ENCODE measurements at places on chromosomes 4 and X.

GRCh38 chr4:8701126-8702019, 108.8 kb downstream of the CPZ start:
- no peak overlapping the region for H3K27ac ChIP-seq
- no peak overlapping the region for H3K4me3 ChIP-seq
- no peaks in the 10 kb centered on the region for H3K36me3 ChIP-seq
- no peaks in the 10 kb centered on the region for H3K4me1 ChIP-seq
- no peak for ATAC-seq

DNA sequence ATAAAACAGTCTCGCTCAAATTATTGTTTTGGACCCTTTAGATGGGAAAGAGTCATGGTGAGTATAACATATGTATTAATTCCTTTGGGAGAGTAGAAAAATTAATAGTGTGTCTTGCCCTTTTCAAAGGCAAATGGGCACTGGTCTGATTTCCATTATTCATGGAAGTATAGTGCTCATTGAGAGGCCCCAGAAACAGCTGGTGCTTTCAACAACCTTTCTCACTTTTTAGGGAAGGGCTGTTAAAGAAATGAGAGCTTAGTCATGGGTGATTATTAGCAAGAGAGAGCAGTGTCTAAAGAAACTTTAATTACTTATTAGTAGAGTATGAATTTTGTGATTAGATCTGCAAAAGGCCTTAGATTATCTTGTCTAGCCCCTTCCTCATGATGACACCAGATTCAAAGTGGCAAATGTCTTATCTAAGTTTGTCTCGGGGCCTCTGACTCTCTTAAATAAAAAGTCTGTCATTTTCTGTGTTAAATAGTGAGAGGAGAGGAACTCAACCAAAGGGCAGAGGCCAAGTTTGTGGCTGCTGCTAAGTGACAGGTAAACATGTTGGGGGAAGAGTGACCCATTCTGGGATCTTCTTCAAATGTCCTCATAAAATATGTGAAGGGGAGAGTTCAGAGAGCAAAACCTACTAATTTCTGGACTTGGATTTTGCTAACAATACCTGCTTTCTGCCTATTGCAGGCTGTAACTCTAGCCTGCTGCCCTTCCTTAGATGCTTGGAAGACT, 110.6 kb downstream of the REPS2 start:
- ATAC-seq, result no peak
- H3K36me3 ChIP-seq, result no peaks in the 10 kb centered on the region
- H3K27me3 ChIP-seq, result no peaks in the 10 kb centered on the region
- no peaks in the 10 kb centered on the region for H3K4me1 ChIP-seq
- no peak overlapping the region for H3K4me3 ChIP-seq

- H3K4me3 ChIP-seq, result no peak overlapping the region
- ATAC-seq, result peak; percentile 42
- peaks cover 9% of the 10 kb centered on the region for H3K27me3 ChIP-seq
- H3K4me1 ChIP-seq, result no peaks in the 10 kb centered on the region
- no peaks in the 10 kb centered on the region for H3K36me3 ChIP-seq
Observed at GRCh38 chr4:165537028-165537648, 158.3 kb downstream of the CPE start.

- peaks cover 73% of the 10 kb centered on the region for H3K4me1 ChIP-seq
- peak overlapping the region; percentile 97 for H3K27ac ChIP-seq
Observed at GRCh38 chrX:129773649-129774458, 5.9 kb upstream of the SASH3 start.

DNA sequence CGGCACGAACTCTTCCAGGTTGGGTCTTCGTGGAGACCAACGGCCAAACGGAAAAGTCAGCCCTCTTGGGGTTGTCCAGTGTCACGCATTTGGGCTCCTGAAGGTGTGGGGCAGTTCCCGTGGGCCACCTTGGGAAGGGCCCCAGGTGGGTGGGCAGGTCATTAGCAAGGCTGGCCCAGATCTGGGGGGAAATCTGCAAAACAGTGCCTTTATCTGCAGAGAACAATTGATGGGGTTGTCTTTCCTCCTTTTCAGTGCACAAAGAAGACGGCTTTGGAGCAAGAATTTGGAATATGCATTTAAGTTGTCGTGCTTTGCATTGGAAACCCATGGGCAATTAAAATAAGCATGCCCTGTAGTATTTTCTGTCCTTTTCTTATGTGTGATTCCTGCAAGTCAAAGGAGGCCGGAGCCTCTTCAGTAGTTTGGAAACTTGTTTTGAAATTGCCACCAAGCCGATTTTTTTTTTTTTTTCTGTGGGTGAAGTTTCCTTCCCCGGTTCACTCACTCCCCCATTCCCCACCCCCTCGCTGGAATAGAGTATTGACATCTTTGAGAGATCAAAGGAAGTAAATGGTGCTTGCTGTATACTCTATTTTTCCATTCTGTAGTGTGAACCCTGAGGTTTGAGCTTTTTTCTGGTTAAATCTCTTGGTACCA, 9.8 kb downstream of the ZIC3 start:
- H3K27ac ChIP-seq, result no peak overlapping the region
- H3K4me3 ChIP-seq, result no peak overlapping the region
- no peaks in the 10 kb centered on the region for H3K36me3 ChIP-seq
- H3K27me3 ChIP-seq, result peaks cover 16% of the 10 kb centered on the region
- ATAC-seq, result no peak
- no peaks in the 10 kb centered on the region for H3K4me1 ChIP-seq

- H3K27ac ChIP-seq, result no peak overlapping the region
- no peaks in the 10 kb centered on the region for H3K4me1 ChIP-seq
- H3K27me3 ChIP-seq, result no peaks in the 10 kb centered on the region
Observed at GRCh38 chrX:131778269-131779218, 234.7 kb downstream of the OR13H1 start.

DNA sequence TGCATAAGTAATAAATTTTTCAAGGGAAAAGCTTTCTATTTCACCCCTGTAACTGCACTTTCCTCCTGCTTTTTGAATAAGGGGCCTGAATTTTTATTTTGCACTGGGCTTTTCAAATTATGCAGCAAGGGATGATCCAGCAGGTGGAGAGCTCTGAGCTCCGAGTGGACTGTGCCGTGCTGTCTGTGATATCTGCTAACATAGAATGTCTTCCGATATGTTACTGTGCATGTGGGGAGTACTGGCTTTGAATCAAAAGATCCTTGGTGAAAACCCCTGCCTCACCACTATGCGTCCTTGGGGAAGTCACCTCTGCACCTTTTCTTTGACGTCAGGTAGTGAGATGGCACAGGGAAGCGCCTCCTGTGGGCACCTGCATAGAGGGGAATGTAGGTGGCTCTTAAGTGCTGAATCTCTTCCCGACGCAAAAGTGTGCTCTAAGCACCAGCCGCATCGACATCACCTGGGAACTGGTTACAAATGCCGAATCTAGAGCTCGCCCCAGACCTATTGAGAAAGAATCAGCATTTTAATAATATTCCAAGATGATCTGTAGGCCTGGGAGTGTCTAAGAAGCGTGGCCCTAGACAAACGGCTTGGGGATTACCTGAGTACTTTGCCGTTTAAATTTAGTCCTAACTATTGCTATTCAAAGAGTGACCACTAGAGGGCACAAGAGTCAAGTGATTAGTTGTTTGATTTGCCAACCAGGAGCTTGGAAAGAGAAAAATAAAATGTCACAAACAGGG, 19.2 kb upstream of the WFS1 start:
- peaks cover 34% of the 10 kb centered on the region for H3K27me3 ChIP-seq
- no peaks in the 10 kb centered on the region for H3K4me1 ChIP-seq
- no peak overlapping the region for H3K4me3 ChIP-seq
- ATAC-seq, result no peak

DNA sequence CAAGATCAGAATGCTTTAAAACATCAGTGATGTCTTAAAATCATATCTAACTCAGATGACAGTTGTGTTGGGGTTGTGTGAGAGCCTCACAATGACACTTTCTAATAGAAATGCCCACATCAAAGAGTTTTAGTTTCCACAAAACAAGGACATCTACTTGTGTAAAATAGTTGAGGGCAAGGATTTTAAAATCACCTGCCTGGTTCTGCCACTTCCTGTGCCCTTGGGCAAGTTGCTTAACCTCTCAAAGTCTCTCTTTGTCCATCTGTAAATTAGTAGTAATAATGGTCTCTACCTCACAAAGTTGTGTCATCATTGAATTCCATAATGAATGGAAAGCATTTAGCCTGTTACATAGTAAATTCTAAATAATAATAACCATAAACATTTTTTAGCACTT, 41.9 kb upstream of the RELL1 start:
- no peak for ATAC-seq
- H3K4me3 ChIP-seq, result no peak overlapping the region
- H3K36me3 ChIP-seq, result no peaks in the 10 kb centered on the region

- H3K27ac ChIP-seq, result no peak overlapping the region
- no peak for ATAC-seq
- no peaks in the 10 kb centered on the region for H3K36me3 ChIP-seq
- H3K4me3 ChIP-seq, result peak overlapping the region; percentile 35
- peaks cover 92% of the 10 kb centered on the region for H3K27me3 ChIP-seq
Observed at GRCh38 chr4:174213731-174214100, 69.8 kb downstream of the FBXO8 start.

DNA sequence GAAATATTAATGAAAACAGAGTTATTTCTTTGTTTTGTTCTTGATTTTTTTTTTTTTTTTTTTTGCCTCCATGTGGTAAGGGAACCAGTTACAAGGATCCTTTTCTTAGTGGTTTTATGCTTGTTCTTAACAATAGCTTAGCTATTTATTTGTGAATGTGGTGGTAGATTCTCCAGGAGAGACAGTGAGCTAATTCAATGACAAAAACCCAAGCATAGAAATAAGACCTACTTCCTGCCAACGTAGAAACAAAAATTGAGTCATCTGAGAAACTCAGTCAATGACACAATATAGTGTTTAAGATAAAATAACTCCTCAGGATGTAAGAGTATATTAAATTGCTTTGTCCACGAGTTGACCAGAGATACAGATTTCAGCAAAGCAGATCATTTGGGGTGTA, 863.8 kb upstream of the PABPC4L start:
- no peak for ATAC-seq
- H3K36me3 ChIP-seq, result no peaks in the 10 kb centered on the region
- H3K27ac ChIP-seq, result no peak overlapping the region
- H3K27me3 ChIP-seq, result no peaks in the 10 kb centered on the region

GRCh38 chr4:24611575-24611974, 27.2 kb upstream of the DHX15 start:
- H3K27ac ChIP-seq, result no peak overlapping the region
- no peak for ATAC-seq
- H3K36me3 ChIP-seq, result no peaks in the 10 kb centered on the region

- no peaks in the 10 kb centered on the region for H3K36me3 ChIP-seq
- H3K4me1 ChIP-seq, result no peaks in the 10 kb centered on the region
- H3K27ac ChIP-seq, result no peak overlapping the region
- H3K27me3 ChIP-seq, result no peaks in the 10 kb centered on the region
- H3K4me3 ChIP-seq, result no peak overlapping the region
Observed at GRCh38 chr4:170854097-170854496, 764.3 kb upstream of the AADAT start.

- peaks cover 11% of the 10 kb centered on the region for H3K4me1 ChIP-seq
- H3K27ac ChIP-seq, result no peak overlapping the region
- H3K4me3 ChIP-seq, result no peak overlapping the region
- no peak for ATAC-seq
- peaks cover 11% of the 10 kb centered on the region for H3K27me3 ChIP-seq
Observed at GRCh38 chr4:71334465-71334882, 4.3 kb upstream of the SLC4A4 start.

DNA sequence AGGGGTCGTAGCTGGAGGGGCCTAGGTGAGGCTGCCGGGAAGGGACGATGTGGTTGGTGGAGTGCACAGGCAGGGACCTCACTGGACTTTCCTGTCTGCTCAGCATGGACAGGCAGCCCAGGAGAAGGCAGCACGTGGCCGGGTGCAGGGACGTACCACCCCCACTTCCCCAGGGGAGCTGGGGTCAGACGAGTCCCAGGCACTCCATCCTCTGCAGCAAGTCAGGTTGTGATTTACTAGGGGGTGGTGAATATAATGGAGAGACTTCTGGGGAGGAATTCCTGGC, 1.5 kb upstream of the CTBP1 start:
- H3K4me3 ChIP-seq, result peak overlapping the region; percentile 93
- no peak for ATAC-seq
- H3K27me3 ChIP-seq, result no peaks in the 10 kb centered on the region
- H3K36me3 ChIP-seq, result peaks cover 48% of the 10 kb centered on the region
- H3K4me1 ChIP-seq, result peaks cover 62% of the 10 kb centered on the region
- peak overlapping the region; percentile 94 for H3K27ac ChIP-seq

- H3K36me3 ChIP-seq, result no peaks in the 10 kb centered on the region
- no peaks in the 10 kb centered on the region for H3K27me3 ChIP-seq
- H3K27ac ChIP-seq, result no peak overlapping the region
- no peak overlapping the region for H3K4me3 ChIP-seq
- ATAC-seq, result no peak
Observed at GRCh38 chr4:63214076-63214475, 1195.2 kb downstream of the TECRL start.

DNA sequence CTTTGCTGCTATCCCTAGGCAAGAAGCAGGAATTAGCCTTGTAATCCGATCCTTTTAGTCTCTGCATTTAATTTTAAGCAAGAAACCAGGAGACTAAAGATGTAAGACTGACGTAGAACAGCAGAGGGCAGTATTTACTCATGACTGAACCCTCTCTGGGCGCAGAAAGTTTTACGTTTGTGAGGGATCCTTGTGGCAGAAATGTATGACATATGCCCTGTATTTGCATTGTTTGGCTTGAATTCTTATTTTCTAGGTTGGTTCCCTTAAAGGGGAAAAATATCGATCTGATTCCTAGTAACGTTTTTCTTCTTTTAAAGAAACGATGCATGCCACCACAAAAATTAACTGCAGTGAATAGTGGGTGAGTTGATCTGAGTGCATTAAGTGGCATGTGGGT, 1.3 kb upstream of the FAT4 start:
- no peaks in the 10 kb centered on the region for H3K36me3 ChIP-seq
- H3K27me3 ChIP-seq, result peaks cover 53% of the 10 kb centered on the region
- H3K4me1 ChIP-seq, result peaks cover 32% of the 10 kb centered on the region
- H3K27ac ChIP-seq, result no peak overlapping the region
- no peak overlapping the region for H3K4me3 ChIP-seq
- ATAC-seq, result no peak

DNA sequence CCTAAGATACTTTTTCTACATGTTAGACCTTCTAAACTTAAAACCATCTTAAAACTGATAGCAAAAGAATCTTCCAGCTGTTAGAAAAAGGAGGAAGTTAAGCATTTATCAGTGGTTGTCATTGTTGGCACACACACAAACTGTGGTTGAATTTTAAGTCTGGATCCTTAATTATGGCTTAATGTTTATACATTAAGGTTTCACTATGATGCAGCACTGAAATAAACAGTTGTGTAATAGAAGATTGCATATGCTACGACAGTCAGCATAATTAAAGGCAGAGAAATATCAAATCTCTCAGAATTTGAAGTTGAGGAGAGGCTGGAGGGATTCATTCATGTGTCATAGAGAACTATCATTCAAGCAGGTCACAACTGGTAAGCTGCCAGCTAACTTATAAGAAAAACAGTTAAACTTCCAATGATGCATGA, 32.3 kb downstream of the ADGRA3 start:
- no peak for ATAC-seq
- no peaks in the 10 kb centered on the region for H3K36me3 ChIP-seq
- no peak overlapping the region for H3K27ac ChIP-seq
- no peaks in the 10 kb centered on the region for H3K4me1 ChIP-seq
- no peaks in the 10 kb centered on the region for H3K27me3 ChIP-seq

DNA sequence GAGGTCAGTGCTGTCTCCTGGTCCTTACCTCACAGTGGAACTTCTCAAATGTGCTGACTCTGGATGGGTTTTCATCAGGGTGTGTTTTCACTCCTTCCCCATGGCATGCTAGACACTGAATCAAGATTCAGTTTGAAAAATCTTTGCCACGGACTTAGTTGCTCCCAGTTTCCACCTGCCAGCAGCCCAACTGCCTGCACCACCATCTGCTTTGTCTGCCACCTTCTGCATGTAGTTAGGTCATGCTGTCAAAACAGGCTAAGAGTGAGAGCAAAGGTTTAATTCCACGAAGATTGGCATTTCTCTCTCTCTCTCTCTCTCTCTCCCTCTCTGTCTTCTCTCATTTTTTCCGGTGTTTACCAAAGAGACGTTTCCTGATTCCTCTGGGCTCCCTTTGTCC, 258.0 kb upstream of the EDNRA start:
- no peaks in the 10 kb centered on the region for H3K4me1 ChIP-seq
- no peaks in the 10 kb centered on the region for H3K36me3 ChIP-seq
- no peaks in the 10 kb centered on the region for H3K27me3 ChIP-seq
- no peak overlapping the region for H3K4me3 ChIP-seq
- no peak for ATAC-seq
